ENCODE measurements at places on chromosomes 5 and 9.

GRCh38 chr5:61598126-61598525 lies 266.1 kb downstream of the ZSWIM6 start:
- no peak for DNase-seq

- no peak for DNase-seq
Observed at GRCh38 chr5:74622122-74622521, 18.4 kb downstream of the ENC1 start.

DNA sequence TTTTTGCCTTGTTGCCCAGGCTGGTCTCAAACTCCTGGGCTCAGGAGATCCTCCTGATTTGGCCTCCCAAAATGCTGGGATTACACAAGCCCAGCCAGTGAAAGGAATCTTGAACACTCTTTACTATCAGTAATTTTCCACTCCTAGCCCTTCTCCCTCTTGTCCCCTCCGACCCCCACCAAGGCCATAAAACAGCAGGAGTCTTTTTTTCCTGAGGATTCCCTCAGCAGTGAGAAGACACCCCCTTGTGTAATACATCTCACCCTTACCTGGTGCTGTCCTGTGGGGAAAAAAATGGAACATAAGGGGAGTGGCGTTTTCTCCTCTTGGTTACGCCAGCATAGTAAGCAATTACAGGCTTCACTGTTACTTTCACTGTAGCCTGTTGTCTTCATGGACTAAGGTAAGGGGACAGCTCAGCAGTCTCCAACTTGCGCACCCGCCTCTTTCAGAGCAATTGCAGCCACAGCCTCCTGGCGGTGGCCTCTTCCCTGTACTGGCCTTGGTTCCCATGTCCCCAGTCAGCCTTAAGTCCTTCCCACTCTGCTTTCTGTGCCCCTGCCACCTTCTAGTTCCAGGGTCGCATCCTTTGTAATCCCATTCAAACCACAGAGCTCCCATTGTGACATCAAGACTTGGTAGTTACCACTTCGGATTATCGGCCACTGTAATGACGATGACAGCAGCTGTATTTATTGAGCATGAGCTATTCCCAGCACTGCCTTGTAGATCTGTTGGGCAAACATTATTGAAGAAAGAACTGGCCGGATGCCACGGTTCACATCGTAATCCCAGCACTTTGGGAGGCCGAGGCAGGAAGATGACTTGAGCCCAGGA lies 10.0 kb downstream of the NAIF1 start:
- DNase-seq = no peak

DNA sequence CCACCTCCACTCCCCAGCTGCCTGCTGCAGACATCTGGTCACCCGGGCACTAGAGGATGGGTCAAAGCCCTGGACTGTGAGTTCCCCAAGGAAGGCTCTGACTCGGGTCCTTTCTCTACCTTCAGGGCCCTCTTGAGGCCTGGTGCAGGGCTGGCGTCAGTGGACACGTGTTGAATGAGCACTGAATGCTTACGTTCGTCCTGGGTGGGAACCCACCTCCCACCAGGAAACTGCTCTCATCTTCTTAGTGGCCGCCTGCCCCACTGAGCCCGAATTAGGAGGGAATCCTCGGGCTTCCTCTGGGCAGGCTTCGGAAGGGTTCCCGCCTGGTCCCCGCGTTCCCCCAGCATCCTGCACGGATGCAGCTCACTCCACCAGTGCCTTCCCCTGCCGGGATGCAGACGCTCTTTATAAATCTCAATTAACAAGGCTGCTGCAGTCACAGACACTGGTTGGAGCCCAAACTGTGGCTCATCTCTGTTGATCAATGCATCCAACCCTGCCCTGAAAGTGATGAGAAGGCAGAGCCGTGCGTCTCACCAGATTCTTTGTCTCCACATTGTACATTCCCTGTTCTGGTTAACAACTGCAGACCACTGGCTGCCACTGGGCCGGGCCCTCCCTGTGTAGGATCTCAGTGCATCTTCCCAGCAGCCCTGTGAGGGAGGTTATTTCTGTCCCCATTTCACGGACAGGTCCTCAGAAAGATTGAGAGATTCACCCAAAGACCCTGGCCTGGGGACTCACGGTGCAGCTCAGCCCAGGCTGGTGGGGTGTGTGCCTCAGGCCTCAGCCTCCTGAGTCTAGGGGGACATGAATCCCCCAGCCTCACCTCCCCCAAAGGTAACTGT lies 168.8 kb downstream of the GAPVD1 start:
- DNase-seq = no peak

DNA sequence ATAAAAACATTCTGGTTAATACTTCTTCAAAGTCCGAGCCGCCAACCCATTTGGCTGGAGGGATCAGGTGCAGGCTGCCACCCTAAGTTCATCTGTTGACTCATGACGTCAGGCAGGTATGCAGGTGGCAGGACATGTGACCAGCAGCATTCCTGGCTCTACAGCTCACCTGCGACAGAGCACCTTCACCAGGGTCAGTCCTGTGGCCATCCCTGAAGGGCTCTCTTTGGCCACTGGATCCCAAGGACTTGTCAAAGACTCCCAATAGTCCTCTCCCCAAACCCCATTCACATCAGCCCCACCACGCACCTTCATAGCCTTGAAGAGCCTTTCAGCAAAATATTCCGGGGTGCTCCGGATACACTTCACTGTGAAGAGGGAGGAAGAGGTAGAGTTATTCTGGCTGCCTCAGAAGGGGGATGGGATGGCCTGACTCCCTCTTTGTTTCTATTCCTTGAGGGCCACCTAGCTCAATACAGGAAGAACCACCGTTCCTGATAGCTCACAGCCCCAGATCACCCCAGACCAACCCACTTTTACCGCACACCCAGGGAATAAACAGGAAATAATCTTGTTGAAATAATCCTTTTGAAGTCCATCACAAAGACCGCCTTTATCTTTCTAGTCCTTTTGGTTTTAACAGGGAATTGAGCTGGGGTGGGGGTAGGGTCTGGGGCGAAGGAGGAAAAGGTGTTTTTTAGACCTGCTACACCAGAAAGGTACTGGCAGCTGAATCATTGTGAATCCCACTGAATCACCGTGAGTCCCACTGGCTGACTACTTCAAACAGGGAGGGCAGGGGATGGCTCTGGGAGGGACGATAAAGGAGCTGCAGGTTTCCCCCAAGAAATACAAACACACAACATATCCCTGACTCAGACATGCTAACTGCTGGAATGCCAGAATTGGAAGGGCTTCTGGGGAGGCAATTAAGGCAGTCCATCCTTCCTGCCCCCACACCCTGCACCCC lies 26.4 kb downstream of the ANXA6 start:
- no peak for DNase-seq

- DNase-seq = no peak
Observed at GRCh38 chr5:136754216-136754615, 388.9 kb upstream of the TRPC7 start.

DNA sequence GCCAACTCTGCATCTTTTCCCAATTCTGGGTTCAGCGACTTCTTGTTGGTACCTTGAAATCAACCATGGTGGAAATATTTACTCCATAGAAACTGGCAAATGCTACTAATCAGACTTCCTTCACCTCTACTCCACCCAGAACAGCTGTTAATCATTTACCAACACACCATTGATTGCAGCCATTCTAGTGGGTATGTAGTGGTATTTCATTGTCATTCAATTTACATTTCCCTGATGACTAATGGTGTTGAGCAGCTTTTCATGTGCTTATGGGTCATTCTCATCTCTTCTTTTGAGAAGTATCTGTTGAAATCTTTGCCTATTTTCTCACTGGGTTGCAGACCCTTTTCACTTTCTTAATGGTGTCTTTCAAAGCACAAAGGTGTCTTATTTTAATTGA lies 122.4 kb upstream of the MSX2 start:
- no peak for DNase-seq

DNA sequence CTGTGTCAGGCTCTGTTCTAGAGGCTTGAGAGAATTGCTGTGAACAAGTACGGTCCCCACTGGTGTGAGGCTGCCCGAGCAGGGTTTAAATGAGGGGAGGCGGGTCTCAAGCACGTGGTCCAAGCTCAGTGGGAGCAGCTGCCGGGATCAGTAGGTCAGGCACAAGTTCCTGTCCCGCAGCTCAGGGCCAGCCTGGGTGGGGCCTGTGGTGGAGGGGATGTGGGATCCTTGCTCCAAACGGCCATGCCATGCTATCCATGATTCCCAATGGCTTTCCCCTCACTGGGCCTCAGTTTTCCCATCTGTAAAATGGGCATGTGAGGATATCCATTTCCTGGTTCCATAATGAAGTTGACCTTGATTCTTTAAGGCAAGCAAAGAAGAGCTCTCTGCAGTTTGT lies 17.1 kb downstream of the OBP2B start:
- DNase-seq = no peak

DNA sequence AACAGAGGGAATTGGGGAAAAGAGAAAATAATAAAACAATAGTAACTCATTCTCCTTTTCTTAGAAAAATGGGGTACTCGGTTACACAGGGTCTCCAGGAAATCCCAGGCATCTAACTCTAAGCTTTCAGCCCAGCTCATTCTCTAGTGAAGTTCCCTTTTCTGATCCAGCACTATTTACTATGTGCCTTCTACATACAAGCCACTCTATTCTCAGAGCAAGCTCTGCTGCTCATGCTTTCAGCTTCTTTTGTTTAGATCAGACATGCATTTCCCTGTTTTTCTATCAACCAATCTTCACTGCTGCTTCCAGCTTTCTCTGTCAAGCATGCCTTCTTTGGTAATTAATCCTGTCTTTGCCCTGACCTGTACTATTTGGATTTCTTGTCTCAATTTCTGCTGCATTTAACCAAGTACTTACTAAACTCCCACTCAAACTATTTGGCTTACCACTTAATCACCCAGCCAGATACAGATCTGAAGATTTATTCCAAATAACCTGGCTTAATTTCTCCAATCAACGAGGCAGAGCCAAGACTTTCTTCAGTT lies 25.3 kb downstream of the OSMR start:
- no peak for DNase-seq

GRCh38 chr5:142977363-142978051 lies 207.3 kb downstream of the ARHGAP26 start:
- DNase-seq = no peak

- no peak for DNase-seq
Observed at GRCh38 chr5:122421374-122422079, 109.5 kb downstream of the SNCAIP start.

All from nephron progenitor cell (in vitro differentiated cells).